ENCODE measurements at places on chromosomes 3 and 15.

DNA sequence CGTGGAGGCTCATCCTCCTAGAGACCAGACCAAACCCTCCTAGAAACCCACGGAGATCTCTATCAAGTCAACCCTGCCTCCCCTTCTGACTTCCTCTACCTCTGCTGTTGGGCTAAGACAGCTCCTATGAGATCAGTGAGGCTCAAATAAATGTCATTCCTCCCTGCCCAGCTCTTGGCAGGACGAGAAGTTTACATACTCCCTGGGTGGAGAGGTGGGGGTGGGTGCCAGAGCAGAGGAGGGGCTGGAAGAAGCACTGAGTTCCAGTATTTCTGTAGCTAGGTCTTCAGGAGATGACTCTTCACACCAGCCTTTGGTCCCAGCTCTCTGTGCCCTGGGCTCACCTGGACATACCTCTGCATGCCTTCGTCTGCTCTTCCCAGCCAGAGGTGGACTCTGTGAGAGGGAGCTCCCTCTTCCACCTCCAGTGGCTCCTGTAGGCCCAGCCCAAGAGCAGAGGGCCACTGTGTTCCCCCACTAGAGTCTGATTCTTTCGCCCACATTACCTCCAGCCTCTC lies 42.4 kb upstream of the TLE3 start:
- no peak for DNase-seq

GRCh38 chr3:18580268-18580667 lies 155.1 kb upstream of the SATB1 start:
- DNase-seq, result no peak

DNA sequence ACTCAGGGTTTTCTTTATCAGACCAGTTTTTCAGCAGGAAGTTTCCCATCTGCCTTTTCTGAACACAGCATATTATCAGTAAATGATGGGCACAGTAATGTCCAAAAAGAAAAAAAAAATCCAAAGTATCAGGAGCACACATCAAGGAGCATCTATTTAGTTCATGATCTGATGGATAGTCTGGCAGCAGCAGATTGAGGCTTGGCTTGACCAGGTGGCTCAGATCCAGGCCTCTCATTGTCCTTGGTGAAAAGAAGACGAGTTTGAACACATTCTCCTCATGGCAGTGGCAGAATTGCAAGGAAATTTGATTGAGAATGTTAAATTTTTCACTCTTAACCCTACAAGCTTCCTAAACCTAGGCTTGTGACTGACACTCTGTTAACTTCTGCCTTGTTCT lies 192.9 kb downstream of the OXSM start:
- no peak for DNase-seq

GRCh38 chr3:27043328-27043955 lies 325.7 kb downstream of the NEK10 start:
- DNase-seq, result no peak

DNA sequence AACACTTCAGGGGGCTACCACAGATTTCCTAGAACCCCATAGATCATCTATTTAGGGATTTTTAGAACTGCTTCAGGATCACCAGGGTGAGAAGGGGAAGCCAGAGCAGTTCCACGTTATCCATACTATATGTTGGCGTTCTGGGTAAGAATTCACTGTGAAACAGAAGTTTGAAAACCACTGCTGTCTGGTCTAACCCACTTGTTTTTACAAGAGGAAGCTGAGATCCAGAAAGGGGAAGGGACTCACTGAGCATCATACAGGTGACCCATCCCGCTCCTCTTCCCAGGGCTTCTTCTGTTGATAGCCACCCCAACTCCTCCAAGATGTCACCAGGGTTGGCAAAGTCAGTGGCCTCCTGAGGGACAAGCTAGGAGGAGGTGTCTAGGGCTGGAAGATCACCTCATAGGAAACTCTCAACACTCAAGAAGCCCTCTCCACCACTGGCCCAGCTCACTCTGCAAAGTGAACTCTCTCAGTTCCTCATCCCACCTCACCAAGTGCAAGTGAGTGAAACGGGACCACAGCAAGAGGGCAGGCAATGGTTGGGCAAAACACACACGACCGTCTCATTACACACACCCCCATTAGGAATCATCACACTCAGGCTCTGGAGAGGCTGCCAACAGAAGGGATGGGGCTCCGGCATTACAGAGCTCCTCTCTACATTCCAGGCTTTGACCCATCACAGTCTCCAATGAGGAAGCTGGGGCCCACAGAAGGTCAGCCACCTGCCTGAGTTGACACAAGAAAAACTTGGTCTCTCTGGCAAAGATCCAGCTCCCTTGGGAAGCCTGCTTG lies 1.8 kb downstream of the DAPK2 start:
- no peak for DNase-seq

GRCh38 chr15:92362001-92362350 lies 31.7 kb upstream of the ST8SIA2 start:
- DNase-seq, result no peak
